Kidney capillary endothelial cell (primary cell): ENCODE measurements at places on chromosomes 5 and 9.

- DNase-seq: no peak
These were observed 34.4 kb downstream of the AHRR start for GRCh38 chr5:355958-356357.

DNA sequence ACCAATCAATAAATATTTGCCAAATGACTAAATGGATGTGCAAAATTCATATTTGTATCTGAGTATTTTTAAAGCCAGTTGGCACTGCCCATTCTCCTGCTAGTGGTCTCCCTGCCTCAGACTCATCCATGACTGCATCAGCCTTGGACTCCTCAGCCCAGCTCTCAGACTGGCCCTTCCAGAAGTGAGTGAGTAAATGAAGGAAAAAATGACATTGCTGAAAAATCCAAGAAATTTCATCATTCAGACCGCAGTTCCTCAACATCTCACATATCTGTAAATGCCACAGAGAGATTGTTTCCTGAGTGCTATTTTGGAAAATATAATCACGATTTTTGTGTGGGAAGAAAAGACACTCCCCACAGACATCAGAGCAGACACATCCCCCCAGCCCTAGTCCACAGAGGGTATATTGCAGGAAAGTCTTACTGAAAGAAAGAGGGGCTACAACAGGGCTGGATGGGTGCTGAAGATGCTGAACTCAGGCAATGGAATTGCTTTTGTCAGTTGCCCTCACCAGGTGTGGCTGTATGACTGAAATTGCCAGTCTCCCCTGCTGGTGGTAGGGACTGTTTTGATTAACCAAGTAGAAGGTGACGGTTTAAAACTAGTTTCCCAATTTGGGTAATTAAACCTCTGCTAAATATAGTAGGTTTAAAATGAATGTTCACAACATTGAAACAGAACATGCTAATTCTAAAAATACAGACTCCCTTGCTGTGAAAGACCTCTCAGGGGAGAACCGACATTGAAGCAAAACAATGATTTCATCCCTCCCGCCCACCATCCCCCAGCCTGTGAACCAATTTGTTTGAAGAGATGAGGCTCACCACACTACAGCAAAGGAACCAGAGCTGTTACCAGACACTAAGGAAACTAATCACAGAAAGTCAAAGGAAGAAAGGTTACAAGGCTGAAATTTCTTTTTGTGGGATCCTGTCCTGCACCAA lies 158.8 kb downstream of the DEPDC1B start:
- no peak for DNase-seq

DNA sequence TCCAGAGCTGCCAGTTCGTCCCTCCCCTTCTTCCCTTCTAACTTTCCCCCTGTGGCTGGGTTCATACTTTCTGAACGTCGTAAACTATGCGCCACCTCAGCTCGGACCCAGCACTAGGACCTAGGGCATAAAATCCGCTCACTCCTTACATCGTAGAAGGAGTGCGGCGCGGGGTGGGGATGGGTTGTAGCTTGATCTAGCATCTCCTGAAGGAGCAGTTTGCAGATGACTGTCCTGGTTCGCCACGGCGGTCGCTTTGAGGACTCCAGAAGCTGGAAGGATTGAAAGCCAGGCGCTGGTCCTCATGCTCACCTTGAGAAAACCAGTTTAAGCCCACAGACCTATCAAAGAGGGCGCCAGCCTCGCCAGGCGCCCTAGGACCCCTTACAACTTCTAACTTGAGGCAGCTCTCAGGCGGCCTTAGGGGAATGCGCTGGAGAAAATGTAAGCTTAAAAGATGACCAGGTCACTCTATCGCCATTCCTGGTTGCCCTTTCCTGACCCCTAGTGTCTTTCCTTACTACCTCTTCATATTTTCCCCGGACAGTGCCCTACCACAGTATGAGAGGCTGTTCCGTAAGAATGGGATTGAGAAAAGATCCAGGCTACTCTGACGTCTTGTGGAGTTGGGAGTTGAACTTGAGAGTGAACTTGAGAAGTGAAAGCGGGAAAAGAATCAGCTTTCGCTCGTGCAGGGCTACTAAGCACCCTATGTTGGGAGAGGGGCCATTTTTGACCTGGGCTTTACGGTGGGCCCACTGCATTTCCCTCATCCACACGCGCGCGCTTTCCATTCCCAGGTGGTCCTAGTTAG lies 2.8 kb downstream of the RORB start:
- DNase-seq: no peak

- DNase-seq: no peak
These were observed 8.1 kb downstream of the CATSPER3 start for GRCh38 chr5:134975843-134976242.

DNA sequence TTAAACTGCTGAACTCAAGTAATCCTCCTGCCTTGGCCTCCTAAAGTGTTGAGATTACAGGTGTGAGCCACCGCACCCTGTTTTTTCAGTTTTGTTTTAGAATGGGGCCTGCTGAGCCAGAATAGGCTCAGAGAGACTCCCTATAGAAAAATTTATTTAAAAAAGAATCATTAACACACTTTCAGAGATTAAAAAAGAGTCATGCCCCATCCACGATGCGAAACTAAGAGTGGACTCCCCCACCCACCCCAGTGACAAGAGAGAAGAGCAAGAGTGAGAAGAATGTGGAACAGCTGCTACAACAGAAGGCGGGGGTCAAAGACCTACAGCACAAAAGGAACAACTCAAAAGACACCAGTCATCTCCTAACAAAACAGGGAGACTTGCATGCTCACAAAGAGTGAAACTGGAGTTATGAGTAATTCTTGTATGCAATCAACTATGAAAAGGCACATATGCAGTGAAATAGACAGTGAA lies 47.2 kb downstream of the GLDC start:
- DNase-seq: no peak

- no peak for DNase-seq
These were observed 110.1 kb downstream of the FBN2 start for GRCh38 chr5:128427921-128428320.

GRCh38 chr5:57067597-57067924 lies 106.3 kb upstream of the GPBP1 start:
- DNase-seq: no peak

GRCh38 chr5:157175071-157175612 lies 5.5 kb upstream of the ITK start:
- DNase-seq: no peak
